ENCODE measurements at places on chromosomes 1 and 21.

DNA sequence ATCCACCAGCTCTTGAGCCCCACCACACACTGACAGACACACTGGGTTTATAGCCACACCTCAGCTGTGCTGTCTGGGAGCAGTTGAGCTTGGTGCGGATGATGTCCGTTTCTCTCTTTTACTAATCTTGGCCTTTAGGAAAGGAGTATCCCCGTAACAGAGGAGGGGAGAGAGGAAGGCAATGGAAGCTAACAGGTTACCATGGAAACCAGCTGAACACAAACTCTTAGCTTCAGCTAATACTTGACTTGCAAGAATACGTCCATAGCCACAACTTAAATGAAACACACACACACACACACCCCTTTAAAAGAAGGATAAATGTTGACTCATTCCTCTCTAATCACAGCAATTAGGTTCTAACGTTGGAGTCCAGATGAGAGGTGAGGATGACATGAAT lies 28.0 kb upstream of the LRRN2 start:
- DNase-seq = no peak

DNA sequence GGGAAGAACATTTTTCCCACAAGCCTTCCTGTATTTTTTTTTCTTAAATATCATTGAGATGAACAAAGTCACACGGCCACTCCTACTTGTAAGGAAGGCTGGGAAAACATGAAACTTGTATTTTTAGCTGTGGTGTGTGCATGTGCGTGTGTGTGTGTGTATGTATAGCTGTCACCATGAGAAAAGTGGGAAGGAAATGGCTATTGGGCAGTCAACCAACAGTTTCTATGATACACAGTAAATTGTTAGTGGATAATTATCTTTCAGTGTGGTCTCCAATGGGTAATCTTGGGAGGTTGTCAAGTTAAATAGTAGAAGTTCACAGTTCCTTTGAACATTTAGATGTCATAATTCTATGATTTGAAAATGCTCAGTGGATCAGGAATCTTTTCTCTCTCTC lies 132.7 kb upstream of the USP24 start:
- no peak for DNase-seq

- DNase-seq = no peak
These were observed 61.3 kb downstream of the OVGP1 start for GRCh38 chr1:111366256-111366655.

DNA sequence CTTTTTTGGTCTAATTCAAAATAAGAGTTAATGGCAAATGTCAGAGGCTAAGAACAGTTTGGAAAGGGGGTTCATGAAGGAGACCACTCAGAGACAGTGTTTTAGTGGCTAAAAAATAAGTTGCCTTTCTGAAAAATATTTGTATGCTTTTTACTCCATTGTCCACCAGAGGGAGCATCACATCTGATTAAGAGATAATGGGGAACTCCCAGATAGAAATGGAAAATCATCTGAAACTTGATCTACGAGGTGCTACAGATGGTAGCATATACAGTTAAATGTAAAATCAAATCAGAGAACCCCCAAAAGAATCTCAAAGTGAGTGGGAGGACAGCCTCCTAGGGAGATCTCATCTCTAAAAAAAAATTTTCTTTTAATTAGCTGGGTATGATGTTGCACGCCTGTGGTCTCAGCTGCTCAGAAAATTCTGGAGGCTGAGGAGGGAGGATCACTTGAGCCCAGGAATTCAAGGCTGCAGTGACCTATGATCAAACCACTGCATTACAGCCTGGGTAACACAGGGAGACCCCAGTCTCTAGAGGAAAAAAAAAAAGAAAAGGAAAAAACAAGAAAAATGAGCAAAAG lies 9.7 kb downstream of the SMYD3 start:
- DNase-seq = no peak

DNA sequence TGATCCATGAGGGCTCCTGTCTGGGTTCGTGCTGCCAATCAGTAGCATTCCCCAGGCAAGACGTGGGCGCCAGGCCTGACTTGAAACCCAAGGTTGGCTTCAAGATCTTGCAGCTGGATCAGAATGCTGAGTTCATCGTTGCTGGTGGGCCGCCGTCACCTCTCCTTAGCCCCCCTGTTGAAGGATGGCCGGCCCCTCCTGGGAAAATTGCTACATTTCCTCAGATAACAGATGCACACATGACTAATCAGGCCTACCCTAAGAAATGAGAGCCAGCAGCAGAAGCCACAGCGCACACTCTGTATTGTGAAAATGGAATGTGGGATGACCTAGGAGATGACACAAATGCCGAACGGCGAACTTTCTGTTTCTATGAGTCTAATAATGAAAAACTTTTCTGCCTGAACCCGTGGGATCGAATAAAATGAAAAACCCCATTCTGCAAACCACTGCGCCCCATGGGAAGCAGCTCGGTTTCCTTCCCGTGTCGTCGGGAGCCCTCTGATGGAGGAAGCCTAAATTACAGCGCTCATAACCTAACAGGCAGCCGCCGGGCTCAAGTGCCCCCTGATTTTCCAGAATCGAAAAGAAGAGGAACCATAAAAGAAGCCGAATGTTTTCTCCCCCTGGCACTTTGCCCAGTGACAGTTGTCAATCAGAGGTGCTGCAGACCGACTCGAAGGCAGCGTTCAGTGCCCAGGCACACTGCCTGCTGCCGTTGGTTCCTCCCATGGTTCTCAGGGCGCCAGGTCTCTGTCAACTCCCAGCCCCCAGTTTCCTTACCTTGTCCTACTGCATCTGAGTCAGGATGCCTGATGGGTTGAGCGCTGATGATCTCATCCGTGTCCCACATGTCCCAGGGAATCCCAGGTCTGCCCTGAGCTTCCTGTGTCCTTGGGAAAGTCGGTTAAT lies 38.2 kb upstream of the H6PD start:
- DNase-seq = peak; percentile 25

DNA sequence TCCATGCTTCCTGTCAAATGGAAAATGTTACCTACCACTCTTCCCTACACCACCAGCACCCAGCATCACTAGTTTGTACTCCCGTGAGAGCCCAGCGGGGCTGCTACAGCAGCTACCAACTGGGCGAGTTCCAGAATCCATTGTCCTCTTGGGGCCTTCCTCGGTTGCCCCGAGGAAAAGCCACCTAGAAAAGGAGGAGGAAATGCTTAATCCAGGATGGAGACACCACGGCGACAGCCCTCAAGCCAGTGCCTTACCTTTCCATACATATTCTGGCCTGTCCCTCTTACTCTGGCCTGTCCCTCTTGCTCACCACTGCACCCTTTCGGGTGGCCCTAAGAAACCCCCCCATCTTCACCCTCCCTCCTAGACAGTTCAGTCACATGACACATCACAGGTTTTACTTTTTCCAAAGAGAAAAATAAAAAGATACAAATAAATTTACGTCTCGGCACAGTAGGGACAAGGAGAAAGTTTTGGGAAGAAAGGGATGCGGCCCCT lies 478 bp downstream of the RIT1 start:
- no peak for DNase-seq

DNA sequence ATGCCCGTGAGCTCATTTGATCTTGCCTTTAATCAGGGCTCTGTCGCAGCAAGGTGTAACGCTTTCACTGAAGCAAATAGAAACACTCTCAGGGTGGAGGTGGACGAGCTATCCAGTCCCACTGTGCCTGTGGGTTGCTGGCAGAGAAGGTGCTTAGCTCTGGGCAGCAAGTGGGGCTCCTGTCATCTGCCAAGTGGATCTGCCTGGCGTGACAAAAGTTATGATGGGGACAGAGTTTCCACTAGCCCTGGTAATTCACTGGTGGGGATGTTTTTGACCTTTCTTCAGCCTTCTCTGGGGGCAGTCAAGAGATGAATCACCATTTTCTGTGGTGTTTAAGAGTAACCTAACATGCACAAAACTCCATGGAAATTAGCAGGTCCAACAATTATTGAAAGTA lies 71.3 kb upstream of the EDEM3 start:
- no peak for DNase-seq

DNA sequence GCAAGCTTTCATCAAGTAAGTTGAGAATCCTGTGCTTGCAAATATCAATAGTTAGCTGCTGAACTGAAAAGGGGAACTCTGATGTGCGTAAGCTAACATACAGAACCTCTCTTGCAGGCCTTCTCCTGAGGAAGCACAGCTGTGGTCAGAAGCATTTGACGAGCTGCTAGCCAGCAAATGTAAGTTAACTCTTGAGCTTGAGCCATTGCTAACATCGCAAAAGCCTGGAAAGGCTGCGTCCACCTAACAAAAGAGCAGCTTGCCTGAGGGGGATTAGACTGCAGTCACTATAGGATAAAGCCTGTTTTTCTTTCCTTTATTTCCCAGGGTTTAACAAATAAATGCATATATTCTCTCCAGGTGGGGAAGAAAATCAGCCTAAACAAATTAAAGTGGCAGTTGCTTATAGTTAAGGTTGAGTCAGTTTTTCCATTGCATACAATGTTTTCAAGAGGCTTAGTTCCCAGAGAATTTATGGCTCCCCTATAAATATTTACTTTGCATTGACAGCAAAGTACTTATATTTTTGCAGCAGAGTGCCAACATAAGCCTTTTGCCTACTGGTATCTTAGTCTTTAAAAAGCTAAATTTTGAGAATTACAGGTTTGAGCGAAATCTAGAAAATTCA lies 1.5 kb downstream of the RGS2 start:
- DNase-seq = no peak

- no peak for DNase-seq
These were observed 153.9 kb upstream of the EDN2 start for GRCh38 chr1:41638086-41639024.

DNA sequence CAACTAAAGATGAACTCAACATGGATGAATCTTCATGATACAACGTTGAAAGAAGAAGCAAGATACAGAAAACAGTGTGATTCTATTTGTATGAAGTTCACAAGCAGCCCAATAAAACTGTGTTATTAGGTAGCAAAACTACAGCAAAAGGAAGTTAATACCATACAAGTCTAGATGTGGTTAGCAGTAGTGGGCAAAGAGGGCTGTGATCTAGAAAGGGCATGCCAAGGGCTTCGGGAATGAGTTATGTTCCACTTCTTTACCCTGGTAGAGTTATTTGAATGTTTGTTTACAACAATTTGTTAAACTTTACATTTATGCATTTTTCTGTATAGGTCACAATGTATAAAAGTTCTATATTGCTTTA lies 9.2 kb downstream of the TNFRSF9 start:
- DNase-seq = no peak

GRCh38 chr1:109229531-109230127 lies 15.9 kb downstream of the SARS1 start:
- DNase-seq = no peak

- no peak for DNase-seq
These were observed 1.8 kb downstream of the GPR3 start for GRCh38 chr1:27394282-27394658.

- no peak for DNase-seq
These were observed 11.7 kb upstream of the SYNC start for GRCh38 chr1:32714277-32714676.

GRCh38 chr1:52189898-52190480 lies 48.1 kb downstream of the ZFYVE9 start:
- no peak for DNase-seq

GRCh38 chr1:30339866-30340265 lies 383.5 kb downstream of the MATN1 start:
- no peak for DNase-seq

DNA sequence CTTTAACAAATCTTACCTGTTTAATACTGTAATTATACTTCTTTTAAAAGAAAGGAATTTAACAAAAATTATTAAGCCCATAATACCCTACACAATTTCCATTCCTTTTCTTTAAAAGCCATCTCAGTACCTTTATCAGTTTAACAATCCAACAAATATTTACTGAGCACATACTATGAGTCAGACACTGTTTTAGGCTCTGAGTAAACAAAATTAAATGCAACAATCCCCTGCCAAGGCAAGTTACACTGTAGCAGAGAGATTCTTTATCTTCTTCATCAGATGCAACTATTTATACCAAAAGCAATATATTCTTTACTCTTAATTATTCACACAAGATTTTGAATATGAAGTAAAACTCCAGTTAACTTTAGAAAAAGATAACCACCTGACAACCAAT lies 12.0 kb downstream of the DENND1B start:
- DNase-seq = no peak

DNA sequence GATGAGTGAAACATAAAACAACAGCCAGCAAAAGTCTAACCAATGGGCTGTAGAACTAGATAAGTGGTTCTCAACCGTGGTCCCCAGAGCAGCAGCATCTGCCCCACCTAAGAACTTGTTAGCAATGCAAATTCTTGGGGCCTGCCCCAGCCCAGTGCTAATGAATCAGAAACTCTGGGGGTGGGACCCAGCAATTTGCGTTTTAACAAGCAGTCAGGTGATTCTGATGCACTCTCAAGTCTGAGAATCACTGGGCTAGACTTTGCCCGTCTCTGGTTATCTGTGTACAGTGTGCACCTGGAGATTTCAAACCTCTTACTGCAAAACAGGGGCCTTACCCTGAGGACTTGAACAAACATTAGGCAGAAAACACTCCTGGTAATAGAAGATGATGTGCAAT lies 66.5 kb downstream of the PLXNA2 start:
- no peak for DNase-seq

- no peak for DNase-seq
These were observed 228.4 kb downstream of the TM2D1 start for GRCh38 chr1:61496501-61496900.

DNA sequence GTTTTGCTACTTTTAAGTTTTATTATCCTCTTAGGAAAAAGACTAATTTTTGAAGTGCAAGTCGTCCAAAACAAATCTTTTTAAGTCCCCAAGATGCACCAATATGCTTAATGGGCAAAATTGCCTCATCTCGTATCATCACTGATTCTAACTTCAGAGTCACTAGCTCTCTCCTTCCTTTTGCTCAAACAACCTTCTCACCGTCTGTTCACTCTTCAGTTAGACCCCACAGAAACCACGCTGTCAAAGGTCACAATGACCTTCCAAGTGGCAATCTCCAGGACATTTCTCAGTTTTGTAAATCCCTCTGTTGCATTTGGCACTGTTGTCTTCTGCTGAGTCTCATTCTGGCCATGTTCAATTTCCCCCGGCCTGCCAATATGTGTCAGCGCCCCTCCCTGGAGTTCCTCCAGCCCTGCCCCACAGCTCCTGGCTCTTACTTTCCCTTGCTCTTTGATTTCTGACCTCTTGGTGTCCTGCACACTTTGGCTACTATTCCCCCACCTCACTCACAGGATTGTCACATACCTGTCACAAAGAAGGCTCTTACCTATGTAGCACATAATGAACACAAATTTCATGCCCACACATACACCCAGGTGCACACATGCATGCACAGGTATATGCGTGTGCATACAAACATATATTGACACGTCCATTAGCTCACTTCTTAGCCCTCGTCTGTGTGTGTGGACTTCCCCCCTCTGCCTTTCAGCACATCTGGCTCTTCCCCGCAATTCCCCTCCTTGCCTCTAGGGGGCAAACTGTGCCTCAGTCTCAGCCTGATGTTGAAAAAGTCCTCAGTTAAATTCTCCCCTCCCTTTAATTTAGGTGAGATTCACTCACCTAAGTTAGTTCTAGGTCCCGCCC lies 354.0 kb upstream of the DUSP10 start:
- DNase-seq = peak; percentile 28

GRCh38 chr1:17207966-17208418 lies 3.1 kb downstream of the PADI1 start:
- peak; percentile 8 for DNase-seq

- no peak for DNase-seq
These were observed 236.6 kb downstream of the NPHP4 start for GRCh38 chr1:5755552-5756125.

- no peak for DNase-seq
These were observed 88.1 kb upstream of the WARS2 start for GRCh38 chr1:119228335-119229080.

- no peak for DNase-seq
These were observed 59.5 kb downstream of the RHOU start for GRCh38 chr1:228794810-228795209.

- DNase-seq = no peak
These were observed 990 bp upstream of the NBL1 start for GRCh38 chr1:19643121-19643520.

All from activated CD8-positive, alpha-beta memory T cell treated with anti-CD3 and anti-CD28 coated beads for 1 hour (primary cell).